Right hindlimb (tissue), 1 donor: ENCODE measurements at places on chromosomes 3 and 15.
A peak's percentile ranks its signal among the peaks of the same experiment; 100 is the strongest.

- no peak for DNase-seq
Measured at GRCh38 chr3:193843474-193844301, 250.7 kb downstream of the OPA1 start.

DNA sequence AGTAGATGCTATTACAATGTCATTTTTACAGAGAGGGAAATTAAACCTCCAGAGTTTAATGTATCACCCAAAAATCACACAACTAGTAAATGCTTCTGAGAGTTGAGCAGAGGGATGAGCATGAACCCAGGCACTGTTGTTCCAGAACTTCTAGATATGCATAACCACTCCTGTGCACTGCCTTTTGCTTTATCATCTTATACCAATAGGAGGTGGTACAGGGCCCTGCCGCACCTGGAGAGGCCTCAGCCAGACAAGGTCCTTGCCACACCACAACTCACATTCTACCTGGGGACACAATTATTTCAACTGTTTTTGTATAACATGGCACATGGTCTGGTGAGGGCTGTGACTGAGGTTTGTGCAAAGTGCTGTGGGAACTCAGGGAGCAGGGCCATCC lies 78.5 kb upstream of the NTRK3 start:
- no peak for DNase-seq

DNA sequence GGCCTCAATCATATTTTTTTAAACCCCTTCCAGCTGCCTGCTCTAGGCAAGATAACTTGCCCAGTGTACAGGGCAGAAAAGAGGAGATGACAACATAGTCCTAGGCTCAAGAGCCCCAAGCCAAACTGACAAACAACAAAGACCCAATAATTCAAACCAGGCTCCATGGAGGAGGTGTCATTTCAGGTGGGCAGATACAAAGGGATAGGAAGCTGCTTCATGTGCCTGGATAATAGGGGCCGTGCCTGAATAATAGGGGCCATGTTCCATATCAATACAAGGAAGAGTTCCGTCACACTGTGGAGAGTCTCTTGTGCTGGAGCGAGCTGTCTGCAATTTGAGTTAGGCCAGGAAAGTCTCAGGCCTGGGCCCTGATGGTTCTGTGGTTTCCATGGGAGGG lies 35.4 kb upstream of the TRIM71 start:
- no peak for DNase-seq

GRCh38 chr15:56737791-56738190 lies 4.5 kb upstream of the ZNF280D start:
- no peak for DNase-seq

- no peak for DNase-seq
Measured at GRCh38 chr3:183301937-183302580, 49.0 kb downstream of the B3GNT5 start.

DNA sequence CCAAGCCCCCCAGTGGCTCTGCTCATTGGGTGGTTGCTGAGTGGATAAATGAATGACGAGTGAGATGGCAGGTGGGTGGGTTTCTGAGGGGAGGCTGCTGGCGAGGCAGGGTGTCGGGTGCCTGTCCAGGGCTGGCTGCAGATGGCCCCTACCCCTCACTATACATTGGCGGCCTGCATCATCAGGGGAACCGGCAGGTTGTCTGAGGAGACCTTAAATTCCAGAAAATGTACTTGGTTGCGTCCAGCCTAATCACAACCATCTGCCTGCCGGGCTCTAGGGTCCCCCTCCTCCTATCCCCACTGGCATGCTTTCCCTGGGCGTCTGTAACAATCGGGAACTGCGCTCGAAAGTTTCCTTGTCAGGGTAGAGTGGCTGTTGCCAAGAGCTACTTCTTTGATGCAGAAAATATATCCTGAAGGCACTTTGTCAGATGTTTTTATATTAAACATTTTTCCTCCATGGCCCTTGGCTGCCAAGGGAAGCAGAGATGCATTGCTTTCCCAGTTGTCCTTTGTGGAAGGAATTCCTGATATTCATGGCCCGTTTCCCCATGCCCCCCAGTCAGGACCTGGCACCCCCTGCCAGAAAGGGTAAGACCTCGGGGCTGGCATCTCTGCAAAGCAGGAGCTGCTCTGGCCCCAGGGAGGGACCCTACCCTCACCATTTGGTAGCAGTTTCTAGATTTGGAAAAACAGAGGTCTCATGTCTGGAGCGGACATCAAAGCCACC lies 22.9 kb downstream of the SMAD6 start:
- DNase-seq: peak; percentile 72
